ENCODE measurements at places on chromosomes 6 and 20.

- DNase-seq = no peak
Measured at GRCh38 chr6:134740473-134741199, 209.3 kb downstream of the ALDH8A1 start.

GRCh38 chr6:110613356-110613755 lies 136.9 kb upstream of the SLC22A16 start:
- DNase-seq = no peak

GRCh38 chr6:63882208-63882607 lies 246.6 kb downstream of the PHF3 start:
- no peak for DNase-seq

GRCh38 chr6:158847012-158847529 lies 27.9 kb upstream of the EZR start:
- DNase-seq = no peak

DNA sequence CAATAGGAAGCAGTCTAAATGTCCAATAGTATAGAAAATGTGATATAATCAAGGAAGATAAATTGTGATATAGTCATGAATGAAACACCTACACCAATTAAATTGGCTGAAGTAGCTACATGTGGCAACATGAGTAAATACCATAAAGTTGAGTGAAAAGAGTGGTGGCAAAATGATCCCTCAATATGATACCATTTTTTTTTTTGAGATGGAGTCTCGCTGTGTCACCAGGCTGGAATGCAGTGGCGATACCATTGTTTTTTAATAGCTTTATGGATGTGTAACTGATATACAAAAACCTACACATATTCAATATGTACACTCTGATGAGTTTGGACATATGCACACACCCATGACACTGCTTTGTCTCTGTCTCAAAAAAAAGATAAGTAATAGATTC lies 20.9 kb upstream of the ILRUN start:
- no peak for DNase-seq

GRCh38 chr6:44618371-44618770 lies 230.9 kb downstream of the CDC5L start:
- DNase-seq = no peak

DNA sequence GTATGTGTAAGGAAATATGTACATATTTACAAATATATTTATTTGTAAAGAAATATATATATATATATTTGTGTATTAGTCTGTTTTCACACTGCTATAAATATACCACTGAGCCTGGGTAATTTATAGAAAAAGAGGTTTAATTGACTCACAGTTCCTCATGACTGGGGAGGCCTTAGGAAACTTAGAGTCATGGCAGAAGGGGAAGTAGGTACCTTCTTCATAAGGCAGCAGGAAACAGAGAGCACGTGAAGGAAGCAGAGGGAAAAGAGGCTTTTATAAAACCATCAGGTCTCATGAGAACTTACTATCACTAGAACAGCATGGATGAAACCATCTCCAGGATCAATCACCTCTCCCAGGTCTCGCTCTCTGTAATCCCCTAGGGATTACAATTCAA lies 644.5 kb upstream of the HS3ST5 start:
- no peak for DNase-seq

- no peak for DNase-seq
Measured at GRCh38 chr6:2959909-2960719, 11.3 kb downstream of the SERPINB6 start.

DNA sequence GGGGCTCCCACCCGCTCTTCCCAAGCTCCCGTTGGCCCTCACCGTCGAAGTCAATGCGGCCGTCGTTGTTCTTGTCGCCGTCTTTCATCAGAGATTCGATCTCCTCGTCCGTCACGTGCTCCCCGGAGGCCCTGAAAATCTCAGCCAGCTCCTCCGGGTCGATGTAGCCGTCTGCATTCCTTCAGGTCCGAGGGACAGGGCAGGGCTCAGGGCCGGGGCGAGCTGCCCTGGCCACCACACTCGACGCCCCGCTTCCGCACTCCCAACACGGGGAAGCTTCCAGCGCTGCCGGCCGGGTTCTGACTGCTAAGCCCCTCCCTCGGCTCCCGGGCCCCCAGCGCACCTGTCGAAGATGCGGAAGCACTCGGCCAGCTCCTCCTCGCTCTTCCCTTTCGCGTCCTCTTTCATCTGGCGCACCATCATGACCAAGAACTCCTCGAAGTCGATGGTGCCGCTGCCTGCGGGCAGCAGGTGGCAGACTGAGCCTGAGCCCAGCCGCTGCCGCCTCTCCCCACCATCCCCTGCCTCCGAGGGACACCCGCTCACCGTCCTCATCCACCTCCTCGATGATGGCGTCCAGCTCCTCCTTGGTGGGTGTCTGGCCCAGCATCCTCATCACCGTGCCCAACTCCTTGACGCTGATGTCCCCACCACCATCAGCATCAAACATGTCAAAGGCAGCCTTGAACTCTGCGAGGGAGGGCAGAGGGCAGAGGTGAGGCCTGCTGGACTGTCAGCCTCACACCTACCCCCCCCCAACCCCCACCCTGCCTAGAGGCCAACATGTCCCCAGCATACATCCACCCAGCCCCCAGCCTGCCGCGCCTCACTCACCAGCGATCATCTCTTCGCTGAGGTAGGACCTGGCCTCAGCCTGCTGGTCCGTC lies 2.9 kb downstream of the TNNC2 start:
- no peak for DNase-seq

- no peak for DNase-seq
Measured at GRCh38 chr6:82750556-82750955, 315.1 kb downstream of the UBE3D start.

DNA sequence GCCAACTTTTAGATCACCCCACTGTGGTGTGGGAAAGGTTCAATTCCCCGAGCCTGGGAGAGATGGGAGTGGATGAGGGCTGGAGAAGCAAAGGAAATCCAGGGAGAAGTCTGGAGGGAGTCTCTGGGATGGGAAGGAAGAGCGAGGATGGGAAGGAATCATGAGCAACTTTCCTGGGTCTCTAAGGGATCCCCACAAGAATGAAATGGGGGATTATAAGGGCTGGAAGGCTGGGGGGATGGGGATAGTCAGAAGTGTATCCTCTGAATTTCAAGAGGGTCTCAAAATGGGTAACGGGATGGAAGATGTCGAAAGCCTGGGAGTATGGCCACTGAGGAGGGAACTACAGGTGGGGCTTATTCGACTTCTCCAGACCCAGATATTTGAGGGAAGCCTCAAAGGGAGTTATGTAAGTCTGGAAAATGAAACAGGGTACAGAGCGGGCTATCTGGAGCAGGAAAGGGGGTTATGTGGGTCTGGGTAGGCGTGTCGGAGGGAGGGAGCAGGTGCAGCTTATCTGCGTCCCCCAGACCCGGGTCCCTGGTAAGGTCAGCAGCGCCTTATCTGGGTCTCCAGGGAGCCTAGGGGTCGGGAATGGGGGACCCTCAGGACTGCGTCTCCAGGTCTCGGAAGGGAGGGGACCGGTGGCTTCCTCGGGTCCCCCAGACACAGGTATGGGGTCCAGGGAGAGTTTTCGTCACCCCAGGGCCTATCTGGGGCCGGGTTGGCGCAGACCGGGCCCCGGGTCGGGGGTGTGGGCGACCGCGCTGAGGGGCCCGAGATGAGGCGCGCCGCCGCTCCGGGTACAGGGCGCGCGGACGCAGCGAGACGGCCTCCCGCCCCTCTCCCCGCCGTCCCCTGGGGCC lies 550 bp downstream of the PLAGL2 start:
- no peak for DNase-seq

DNA sequence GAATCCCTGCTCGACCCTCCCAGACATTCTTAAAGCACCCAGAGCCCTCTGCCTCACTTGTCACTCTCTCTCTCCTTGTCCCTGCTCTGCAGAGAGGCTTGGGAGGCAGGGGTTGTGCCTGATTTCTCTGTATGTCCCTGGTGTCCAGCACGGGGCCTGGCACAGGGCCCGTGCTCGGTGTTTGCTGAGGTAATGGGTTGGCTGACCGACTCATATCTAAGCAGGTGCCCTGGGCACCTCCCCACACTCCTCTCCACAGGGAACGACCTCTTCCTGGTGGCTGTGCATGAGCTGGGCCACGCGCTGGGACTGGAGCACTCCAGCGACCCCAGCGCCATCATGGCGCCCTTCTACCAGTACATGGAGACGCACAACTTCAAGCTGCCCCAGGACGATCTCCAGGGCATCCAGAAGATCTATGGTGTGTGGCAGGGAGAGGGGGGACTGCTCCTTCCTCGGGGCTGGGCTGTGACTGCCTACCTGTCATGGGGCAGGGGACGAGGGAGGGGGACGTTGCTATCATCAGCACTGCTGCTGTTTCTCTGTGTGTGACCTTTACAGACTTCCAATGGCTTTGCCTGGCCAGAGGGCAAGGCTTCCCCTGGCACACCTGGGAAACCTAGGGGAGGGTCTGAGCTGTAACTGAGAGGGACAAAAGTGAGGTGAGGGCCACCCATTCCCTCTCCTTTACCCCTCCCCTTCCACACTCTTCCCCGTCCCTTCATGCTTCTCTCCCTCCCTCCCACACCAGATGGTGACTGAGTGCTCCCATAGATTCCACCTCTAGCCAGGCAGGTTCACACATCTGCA lies 14.2 kb downstream of the MMP24OS start:
- no peak for DNase-seq

GRCh38 chr6:37311741-37312473 lies 41.9 kb upstream of the RNF8 start:
- no peak for DNase-seq

GRCh38 chr6:107491138-107491609 lies 1.3 kb downstream of the SOBP start:
- DNase-seq = peak; percentile 52

GRCh38 chr6:2450546-2450945 lies 205.1 kb upstream of the GMDS start:
- DNase-seq = peak; percentile 26

- DNase-seq = no peak
Measured at GRCh38 chr6:18185624-18186023, 30.4 kb downstream of the KDM1B start.

- no peak for DNase-seq
Measured at GRCh38 chr20:32839982-32840285, 18.8 kb upstream of the EFCAB8 start.
